Muscle of arm (tissue), 14 donors: ENCODE measurements at places on chromosomes 2 and 18. TPM values are rescaled to one million over a fixed set of nuclear protein-coding genes. Genes with fewer than 3 reads are reported as not detected.

VAPA gene
- 252 TPM for polyA plus RNA-seq

ALS2 gene
- polyA plus RNA-seq, result 19.1 TPM

TAF4B gene
- 3.7 TPM for polyA plus RNA-seq

MYO7B gene
- polyA plus RNA-seq, result not detected

SEPTIN10 gene
- polyA plus RNA-seq, result 80.2 TPM

GKN1 gene
- 0.23 TPM for polyA plus RNA-seq

MAPK4 gene
- polyA plus RNA-seq, result 6.4 TPM
